ENCODE measurements at places on chromosomes 2 and 18.
A peak's percentile ranks its signal among the peaks of the same experiment; 100 is the strongest.

- DNase-seq, result no peak
Observed at GRCh38 chr2:120567128-120567527, 168.5 kb upstream of the GLI2 start.

DNA sequence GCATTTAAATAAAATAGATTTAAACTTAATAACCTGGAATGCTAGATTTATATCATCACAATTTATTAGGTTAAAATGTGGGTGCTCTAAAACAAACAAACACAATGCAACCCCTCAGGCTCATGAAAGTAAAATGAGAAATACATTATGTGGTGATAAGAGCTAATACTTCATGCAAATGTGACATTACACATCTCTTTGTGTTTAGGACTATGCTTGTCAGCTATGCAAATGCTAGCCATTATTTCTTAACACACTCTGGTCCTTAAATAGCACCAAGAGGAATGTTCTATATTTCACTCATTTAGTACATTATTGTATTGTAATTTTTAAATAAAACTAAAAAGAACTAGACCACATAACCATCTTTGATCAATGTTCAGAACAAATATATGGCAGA lies 627.6 kb downstream of the DPP10 start:
- DNase-seq, result no peak

DNA sequence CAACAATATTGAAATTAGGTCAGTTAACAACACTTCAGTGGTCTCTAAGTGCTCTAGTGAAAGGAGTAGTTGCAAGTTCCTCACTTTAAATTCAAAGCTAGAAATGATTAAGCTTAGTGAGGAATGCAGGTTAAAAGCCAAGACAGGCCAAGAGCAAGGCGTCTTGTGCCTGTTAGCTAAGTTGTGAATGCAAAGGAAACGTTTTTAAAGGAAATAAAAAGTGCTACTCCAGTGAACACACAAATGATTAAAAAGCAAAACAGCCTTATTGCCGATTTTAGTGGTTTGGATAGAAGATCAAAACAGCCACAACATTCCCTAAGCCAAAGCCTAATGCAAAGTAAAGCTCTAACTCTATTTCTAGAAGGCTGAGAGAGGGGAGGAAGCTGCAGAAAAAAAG lies 44.7 kb downstream of the ANTXR1 start:
- DNase-seq, result no peak

DNA sequence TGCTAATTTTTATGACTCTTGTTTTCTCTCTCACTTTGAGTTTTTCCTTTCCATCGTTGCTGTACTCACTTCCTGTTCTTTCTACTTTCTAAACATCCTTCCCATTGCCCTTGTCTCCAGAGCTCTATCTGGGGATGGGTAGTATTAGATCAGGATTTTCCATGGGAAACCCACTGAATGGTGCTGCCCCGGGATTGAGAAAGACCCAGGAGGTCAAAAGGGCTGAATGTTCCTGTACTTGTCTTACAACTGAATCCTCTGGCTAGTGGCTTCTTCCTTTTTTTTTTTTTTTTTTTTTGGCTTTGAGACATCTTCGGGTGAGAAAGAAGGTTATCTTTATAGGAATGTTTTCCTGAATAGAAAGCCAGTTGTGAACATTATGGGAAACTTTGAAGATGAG lies 364.8 kb upstream of the SLC14A2 start:
- no peak for DNase-seq

- DNase-seq, result no peak
Observed at GRCh38 chr2:26598996-26599373, 42.2 kb downstream of the CIB4 start.

- DNase-seq, result no peak
Observed at GRCh38 chr2:26715528-26716270, 23.2 kb downstream of the KCNK3 start.

- no peak for DNase-seq
Observed at GRCh38 chr2:129103936-129104878, 785.5 kb upstream of the HS6ST1 start.

DNA sequence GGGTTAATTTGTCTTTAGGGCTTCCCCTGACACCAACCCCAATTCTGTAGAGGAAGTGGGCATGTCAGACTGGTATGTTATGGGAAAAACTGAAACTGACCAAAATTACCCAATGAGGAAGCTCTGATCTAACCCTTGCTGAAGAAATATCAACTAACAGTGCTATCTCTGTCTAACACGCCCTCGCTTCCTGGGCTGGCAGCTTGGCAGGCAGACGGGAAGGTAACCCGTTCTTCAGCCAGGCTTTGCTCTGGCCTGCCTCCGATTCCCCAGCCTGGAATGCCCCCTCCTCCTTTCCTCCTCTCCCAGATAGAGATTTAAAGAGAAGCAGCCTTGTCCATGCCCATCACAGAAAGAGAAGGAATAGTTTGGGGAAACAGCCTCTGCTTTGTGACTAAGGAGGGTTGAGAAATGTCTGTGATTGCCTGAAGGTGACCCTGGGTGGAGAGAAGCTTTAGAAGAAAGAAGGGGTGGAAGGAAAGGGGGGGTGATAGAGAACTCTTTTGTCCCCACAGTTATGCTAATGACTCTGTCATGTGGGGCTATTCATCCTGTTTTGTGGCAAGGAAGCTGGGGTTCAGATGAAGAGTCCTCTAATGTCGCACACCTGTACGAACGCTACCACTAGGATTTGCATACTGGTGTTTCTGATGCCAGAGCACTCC lies 15.4 kb downstream of the HK2 start:
- no peak for DNase-seq

DNA sequence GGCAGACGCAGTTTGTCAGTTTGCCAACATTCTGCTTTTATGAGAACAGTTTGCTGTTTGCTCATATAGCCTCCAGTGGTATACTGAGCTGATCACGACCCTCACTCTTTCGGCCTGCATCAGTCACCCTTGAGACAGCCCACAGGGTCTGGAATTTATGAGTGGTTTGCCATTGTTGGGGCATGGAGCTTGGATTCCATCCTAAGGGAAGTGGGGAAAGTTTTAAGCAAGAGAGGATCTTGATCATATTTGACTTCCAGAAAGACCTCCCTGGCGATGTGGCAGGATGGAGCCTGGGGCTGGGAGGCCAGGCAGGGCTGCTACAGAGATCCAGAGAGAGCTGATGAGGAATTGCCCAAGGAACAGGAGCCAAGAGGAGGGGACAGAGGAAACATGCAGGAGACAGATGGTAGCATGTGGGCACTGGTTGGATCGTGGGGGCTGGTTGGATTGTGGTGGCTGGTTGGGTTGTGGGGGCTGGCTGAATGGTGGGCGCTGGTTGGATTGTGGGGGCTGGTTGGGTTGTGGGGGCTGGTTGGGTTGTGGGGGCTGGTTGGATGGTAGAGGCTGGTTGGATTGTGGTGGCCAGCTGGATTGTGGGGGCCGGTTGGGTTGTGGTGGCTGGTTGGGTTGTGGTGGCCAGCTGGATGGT lies 27.3 kb upstream of the GPR17 start:
- DNase-seq, result no peak

DNA sequence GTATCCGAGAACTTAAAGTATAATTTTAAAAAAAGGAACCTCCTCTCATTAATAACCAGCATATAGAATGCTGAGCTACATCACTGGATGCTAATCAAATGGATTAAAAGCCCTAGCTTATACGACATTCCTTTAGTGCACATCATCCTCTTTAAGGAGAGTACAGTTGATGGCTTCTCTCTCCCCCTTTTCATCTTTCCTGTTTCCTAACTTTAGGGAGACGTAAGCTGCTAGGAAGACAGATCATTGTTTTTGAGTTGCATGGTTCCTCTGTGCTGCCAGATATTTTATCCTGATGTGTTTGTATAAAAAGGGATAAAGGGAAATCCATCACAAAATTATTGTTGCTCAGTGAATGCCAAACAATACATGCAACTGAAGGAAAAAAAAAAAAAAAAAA lies 94.2 kb downstream of the SLC8A1 start:
- no peak for DNase-seq

GRCh38 chr2:207236156-207236935 lies 70.6 kb upstream of the KLF7 start:
- no peak for DNase-seq

- no peak for DNase-seq
Observed at GRCh38 chr2:148534416-148535204, 109.9 kb upstream of the EPC2 start.

GRCh38 chr2:28904295-28904694 lies 9.8 kb downstream of the WDR43 start:
- DNase-seq, result no peak

DNA sequence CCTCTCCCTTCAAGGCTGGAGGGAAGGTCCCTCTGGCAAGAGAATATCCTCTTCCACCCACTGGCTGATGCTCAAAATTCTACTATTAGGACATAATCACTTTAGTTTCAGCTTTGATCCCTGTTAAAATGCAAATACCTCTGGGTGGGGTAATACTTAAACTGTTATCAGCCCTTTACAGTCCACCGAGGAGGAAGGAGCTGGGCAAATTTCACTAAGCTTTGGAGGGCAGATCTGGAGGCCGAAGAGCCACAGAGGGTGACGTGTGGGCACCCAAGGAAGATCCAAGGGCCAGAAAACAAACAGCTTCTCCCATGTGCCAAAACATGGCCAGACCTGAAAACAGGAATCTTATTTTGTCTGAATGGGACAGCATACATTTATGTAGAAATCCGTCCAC lies 74.6 kb upstream of the BCL11A start:
- no peak for DNase-seq

DNA sequence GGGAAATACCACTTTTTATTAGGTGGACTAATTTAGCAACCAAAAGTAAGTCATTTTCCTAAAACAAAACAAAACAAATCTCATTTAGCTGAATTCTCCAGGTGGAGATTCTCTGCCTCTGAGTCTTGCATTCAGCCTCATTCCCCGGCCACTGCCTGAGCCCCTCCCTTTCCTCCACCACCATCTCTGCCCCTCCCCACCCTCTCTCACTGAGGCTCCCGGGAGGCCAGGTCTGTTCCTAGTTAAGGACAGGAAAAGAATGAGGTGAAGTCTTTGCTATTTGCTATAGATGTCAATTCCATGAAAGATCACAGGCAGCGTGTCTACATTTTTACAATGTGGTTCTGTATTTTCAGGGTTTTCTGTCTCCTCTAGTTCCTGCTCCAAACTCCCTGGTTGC lies 83.0 kb upstream of the SOX11 start:
- no peak for DNase-seq

GRCh38 chr2:41896186-41896846 lies 151.5 kb upstream of the PKDCC start:
- DNase-seq, result no peak

DNA sequence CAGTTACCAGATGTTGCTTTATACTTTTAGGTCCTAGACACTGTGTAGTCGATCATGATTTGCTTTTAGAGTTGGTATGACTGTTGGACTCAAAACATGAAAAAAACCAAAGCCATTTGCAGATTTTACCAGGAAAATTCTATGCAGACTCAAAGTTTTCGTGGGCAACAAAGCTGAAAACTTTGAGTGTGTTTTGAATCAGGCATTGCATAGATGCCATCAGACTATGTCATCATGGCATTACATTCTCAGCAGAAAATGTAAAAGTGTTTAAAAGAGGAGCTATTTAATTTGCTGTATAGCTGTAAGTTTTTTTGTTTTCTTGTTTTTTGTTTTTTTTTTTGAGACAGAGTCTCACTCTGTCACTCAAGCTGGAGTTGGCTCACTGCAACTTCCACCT lies 43.5 kb upstream of the ELAC1 start:
- DNase-seq, result no peak

GRCh38 chr2:68828887-68829708 lies 42.1 kb downstream of the BMP10 start:
- DNase-seq, result peak; percentile 76

- DNase-seq, result no peak
Observed at GRCh38 chr18:31396796-31397612, 20.4 kb downstream of the DSG4 start.

- no peak for DNase-seq
Observed at GRCh38 chr2:165660361-165660760, 133.7 kb downstream of the GALNT3 start.

DNA sequence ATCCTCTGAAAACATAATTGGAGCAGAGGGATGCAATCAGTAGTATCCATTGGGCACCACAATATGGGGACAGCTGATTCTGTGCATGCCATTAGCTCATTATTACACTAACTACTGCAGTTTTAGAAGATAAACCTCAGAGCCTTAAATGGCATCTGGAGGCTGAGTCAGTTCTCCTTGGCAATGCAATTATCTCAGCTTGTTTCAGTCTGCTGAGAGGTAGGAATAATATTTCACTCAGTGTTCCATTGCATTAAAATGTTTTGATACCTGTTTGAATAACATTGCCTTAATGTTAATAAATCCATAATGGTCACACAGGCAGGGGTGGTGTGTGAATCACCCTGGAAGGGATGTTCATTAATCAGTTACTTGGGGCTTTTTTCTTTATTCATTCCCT lies 309.6 kb downstream of the LRRTM1 start:
- DNase-seq, result no peak

GRCh38 chr18:24268784-24269550 lies 128.7 kb downstream of the OSBPL1A start:
- no peak for DNase-seq

DNA sequence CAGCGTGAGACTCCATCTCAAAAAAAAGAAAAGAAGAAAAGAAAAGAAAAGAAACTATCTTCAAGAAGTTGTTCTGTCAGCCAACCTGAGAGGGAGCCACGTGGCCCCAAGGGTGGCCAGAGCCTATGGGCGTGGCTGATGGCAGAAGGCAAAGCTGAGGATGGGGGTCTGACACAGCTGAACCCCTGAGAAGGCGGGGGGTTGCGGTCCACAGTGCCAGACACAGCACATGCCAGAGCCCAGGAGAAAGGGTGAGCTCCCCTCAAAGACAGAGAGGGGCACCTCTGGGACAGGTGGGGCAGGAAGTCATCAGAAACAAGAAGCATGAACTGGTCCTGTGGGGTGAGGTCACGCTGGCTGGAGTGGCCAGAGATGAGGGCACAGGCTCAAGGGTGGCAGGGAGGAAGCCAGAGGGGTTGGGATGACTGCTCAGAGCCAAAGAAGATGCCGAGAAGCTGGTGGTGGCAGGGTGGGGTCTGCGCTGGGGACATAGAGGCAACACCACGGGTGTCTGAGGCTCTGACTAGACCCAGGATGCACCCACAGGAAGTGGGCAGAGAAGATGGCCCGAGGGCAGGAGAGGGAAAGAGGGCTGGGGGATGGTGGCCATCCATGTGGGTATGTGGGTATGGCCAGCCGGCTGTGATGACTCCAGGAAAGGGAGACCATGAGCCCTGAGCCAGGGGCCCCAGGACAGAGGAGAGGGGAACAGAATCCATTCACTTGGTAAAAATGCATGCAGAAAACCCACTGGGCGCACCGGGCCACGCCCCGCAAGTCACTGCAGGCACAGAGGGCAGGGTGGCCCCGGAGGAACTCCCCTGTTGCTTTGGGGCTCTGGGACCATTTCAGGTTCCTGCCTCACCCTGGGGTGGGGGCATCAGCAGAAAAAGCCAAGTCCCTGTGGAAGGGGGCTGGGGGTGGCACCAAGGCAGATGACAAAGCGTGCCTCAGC lies 8.4 kb downstream of the KIF1A start:
- no peak for DNase-seq

- DNase-seq, result no peak
Observed at GRCh38 chr2:101516823-101517690, 42.1 kb upstream of the RFX8 start.

All from substantia nigra (tissue), 51 donors.